ENCODE measurements at places on chromosomes 2 and 18.

DNA sequence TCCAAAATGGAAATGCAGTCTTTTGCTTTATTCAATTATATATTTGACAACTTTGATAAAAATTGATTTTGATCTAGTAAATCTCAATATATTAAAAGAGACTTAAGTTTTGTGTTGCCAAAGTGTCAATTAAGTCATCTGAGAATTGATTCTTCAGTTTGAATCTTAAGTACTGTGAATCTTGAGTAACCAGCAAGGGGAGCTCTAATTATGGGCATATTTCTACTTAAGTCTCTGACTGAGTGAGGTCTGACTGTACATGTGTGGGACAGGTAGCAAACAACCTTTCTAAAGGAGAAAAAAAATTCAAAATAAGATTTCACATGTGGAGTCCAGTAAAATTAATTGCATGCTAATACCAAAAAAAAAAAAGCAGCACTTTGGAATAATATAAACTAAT lies 503.7 kb upstream of the SLC8A1 start:
- DNase-seq = no peak

GRCh38 chr2:233233618-233234230 lies 17.7 kb upstream of the ATG16L1 start:
- DNase-seq = no peak

DNA sequence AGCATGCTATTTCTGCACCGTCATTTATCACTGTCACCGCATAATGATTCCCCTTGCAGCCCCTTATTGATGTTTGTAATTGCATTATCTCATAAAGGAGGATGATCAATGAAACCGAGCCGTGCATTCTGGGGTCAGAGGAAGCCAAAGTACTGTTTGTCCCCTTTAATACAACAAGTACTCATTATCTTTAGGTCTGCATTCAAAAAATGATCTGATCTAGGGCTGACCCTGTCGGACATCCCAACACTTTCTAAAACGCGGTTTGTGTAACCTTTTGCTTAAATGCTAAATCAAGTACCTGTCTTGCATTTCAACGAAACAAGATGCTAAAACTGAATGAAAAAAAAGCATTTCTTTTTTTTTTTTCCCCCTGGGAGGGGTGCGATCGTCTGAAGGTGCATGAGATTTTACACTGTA lies 143.8 kb downstream of the MEIS1 start:
- no peak for DNase-seq

GRCh38 chr2:160292225-160292624 lies 92.2 kb upstream of the ITGB6 start:
- DNase-seq = no peak

DNA sequence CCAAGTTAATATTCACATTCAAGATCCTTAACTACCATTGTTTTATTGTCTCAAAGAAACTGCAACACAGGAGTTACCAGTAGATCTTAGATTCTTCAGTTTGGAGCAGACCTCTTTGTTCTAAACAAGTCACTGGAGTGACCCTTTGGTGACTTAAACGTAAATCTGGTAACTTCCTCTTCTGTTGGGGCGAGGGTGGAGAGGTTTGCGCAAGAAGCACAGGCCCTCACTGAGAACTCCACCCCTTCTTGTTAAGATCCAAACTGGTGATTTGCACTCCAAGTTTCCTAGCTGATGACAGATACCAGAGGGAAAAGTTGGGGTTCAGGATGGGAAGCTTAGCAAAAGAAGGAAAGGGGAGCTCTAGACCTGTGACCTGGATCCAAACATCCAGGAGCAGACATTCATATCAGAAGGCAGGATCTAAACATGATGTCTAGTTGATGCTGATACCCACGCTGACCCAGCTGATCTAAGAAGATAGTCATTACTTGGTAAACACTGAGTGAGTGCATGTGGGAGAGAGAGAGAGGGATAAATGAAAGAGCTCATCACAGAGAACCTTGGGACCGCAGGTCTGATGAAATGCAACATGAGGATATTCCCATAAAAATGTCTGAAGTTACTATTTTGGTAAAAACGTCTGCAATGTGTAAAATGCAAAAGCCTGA lies 256.0 kb downstream of the CDH20 start:
- DNase-seq = no peak

DNA sequence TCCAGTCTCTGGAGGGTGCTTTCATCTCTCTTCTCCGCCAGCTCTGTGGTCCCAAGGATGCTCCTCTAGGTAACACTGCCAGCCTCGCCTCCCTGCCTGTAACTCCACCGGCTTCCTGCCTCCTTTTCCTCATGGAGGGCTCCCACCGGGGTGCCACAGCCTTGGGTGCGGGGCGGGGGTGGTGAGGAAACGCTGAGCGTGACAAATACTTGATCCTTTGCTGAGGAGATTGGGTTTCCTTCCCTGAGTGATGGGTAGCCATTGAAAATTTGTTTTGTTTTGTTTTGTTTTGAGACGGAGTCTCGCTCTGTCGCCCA lies 25.1 kb downstream of the TIMM21 start:
- DNase-seq = no peak

GRCh38 chr2:208319391-208319790 lies 53.3 kb downstream of the PIKFYVE start:
- DNase-seq = no peak

DNA sequence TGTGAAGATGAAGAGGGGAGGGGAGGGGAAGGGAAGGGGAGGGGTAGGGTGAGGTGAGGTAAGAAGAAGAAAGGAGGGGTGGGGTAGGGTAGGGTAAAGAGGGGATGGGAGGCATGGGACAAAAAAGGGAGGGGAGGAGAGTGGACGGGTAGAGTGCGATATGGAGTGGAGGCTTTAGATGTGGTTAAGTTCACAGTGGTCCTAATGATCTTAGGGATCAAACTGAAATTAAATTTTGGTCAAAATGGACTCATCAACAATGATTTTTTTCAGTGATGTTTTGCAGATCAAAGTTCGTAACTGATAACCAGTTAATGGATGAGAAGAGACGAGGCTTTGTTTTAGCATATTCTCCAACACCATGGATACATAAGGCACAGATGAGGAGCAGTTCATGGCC lies 513.9 kb upstream of the ACVR2A start:
- DNase-seq = no peak

DNA sequence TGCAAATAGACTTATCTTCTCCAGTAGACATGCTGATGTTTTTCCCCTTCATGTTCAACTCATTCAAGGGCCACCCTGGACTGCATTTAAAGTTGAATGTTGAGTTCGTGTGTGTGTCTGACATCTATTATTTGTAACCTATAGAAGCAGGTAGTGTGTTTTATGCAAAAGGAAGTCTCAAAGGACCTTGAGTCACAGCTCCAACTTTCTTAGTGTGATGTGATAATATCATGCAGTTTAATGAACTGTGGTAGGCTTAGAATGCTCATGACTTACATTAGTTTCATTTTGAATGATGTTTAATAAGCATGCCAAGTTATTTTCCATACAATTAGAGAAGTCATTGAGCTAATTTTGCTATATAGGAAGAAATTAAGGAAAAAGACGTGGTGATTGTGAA lies 67.9 kb downstream of the CERS6 start:
- no peak for DNase-seq

DNA sequence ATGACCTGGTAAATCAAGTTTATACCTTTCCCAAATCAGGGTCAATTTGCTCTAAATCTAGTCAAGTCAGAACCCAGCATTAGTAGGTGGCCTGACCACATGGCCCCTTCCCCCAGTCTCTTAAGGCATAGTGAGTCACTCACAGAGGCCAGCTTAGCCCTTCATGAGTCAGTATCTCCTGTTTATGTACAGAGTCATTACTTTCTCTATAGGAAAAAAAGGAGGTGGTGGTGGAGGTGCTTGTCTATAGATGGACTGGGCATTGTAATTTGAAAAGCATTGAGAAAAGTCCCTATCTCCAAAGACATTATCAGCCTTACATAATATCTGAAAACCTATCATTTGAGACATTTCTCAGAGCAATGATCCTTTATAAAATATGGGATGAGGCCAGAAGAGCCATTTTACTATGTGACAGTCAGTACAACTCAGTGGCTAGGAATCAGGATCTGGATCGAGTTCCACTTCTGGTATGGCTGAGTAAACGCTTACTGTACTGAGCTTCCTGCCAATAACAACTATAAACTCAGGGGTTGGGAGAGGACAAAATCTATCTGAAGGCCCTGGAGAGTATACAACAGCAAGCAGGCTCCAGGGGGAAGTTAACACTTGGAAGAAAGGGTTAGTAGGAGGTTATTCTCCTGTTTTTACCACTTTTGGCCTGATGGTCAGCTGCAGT lies 22.5 kb upstream of the SIGLEC15 start:
- no peak for DNase-seq

GRCh38 chr2:102111823-102112222 lies 30.7 kb upstream of the IL1R1 start:
- no peak for DNase-seq

DNA sequence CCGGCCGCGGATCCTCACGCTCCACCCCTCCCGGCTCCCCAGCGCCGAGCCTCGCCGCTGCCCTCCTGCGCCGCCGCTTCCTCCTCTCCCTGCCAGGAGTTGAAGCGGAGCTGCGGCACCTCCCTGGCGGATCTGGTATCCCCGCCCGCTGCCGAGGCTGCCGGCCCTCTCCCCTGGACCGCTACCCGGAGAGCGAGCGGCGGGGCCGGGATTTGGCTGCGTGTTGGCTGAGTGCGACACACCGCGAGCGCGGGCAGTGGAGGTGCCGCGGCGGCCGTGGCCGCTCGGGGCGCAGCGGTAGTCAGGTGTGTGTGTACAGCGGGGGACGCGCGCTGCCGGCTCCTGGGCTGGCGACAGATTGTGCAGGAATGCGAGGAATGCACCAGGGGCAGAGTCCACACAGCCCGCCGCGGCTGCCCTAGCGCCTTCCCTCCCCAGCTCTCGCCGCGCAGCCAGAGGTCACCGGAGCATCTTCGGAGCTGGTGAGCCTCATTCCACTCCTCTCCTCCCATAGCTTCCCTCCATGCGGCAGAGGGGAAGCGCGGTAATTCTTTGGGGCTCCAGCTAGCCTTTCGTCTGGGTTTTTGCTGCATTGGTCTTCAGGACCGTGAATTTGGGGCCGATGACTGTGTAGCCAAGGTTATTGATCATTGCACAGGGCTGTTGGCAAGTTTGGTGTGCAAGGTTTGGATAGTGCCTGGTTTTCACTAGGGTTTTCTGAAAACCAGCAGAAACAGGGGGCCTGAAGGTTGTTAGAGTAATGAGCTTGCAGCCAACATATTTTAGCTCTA lies 1.3 kb downstream of the PKP4 start:
- DNase-seq = no peak

DNA sequence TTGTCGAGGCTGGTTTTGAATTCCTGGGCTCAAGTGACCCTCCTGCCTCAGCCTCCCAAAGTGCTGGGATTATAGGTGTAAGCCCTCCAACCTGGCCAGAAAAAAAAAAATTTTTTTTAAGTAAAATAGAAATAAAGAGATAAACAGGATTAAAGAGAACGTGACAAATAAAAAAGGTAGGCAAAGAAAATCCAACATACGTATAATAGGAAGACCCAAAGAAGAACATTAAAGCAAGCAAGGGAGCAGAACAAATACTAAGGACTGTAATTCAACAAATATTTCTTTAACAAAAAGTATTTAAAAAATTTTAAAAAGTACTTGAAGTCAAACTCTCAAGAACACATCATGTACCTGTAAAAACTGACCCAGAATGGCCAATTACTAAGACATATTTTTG lies 56.4 kb downstream of the PTPN2 start:
- DNase-seq = no peak

DNA sequence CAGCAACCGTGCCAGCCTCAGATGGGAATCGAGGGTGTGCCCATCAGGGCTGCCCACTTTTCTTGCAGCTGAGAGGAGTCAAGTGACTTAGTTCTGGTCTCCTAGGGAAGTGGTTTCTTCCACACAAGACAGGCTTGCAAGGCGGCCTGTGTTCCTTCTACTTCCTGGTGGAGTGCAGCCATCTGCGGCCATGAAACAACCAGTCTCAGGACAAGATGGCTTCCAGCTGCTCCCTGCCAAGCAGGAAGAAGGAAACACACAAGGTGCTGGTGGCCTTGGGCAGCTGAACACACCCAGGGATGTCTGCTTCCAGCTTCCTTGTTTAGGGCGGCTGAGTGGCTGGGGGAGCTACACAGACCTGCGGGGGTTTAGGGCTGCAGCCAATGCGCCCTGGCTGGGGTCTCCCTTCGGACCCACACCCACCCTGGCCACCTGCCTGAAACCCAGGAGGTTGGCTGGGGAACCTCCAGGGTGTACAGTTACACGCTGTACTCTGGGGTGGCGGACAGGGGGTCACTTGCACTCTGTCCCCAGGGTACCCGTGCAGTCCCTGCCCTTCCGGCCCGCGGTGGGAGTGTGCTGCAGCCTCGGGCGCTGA lies 34.7 kb downstream of the PTPN18 start:
- no peak for DNase-seq

GRCh38 chr18:61581578-61582201 lies 248.5 kb downstream of the CDH20 start:
- DNase-seq = peak; percentile 49

DNA sequence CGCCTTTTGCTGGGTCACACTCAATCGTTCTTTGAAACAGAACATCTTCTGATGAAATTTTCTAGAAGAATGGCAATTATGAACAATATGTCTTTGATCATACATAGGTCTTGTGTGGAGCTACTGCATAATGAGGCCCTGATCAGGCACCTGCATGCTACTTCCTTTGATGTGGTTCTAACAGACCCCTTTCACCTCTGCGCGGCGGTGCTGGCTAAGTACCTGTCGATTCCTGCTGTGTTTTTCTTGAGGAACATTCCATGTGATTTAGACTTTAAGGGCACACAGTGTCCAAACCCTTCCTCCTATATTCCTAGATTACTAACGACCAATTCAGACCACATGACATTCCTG lies 532 bp downstream of the UGT1A5 start:
- DNase-seq = no peak

DNA sequence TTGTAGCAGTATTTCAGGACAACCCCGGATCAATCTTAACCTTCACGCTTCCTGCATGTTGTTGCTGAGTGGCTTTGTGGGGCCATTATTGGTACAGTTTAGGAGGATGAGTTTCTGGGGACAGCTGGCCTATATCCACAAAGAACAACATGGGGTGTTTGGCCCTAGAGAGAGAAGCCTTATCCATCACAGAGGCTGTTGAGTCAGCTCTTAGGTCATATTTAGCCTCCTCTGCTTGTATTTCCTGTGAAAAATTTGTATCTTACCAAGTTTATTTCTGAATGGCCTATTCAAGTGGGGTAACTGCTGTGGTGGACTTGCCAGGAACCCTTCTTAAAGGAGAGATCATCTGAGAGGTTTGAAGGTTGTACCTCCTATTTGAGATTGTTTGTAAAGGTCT lies 77.6 kb downstream of the MAP4K4 start:
- no peak for DNase-seq

DNA sequence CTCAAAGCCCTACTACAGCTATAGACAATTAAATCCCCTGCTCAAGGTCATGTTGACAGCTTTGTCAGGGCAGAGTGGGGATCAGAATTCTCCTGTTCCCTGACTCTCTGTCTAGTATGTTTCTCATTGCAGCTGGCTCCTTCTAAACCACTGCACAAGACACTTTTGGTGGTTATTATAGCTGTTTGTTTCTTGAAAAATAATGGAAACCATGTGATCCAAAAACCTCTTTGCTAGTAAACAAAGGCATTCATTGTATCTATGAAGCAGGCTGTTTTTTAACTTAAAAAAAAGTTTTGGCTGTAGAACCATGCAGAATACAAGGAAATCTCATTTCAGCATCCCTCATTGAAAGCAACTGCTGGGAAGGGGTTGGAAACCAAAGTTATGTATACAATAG lies 352.5 kb upstream of the EPHA4 start:
- DNase-seq = no peak

GRCh38 chr18:37272226-37272625 lies 293.4 kb downstream of the CELF4 start:
- no peak for DNase-seq

GRCh38 chr2:64963719-64964118 lies 25.5 kb upstream of the SLC1A4 start:
- DNase-seq = no peak

All from activated T-helper 2 cell treated with anti-CD3 and anti-CD28 coated beads, Interferon-gamma antibody, Interleukin-2, Interleukin-4, amounts not matched to agents 10 μg/mL and 5 μg/mL and 100 μg/mL, durations not matched to agents 14 hours and 24 hours and 36 hours (primary cell).